ENCODE measurements at places on chromosomes 4 and X.

- DNase-seq: no peak
These were observed 14.3 kb downstream of the LRPAP1 start for GRCh38 chr4:3517731-3518510.

DNA sequence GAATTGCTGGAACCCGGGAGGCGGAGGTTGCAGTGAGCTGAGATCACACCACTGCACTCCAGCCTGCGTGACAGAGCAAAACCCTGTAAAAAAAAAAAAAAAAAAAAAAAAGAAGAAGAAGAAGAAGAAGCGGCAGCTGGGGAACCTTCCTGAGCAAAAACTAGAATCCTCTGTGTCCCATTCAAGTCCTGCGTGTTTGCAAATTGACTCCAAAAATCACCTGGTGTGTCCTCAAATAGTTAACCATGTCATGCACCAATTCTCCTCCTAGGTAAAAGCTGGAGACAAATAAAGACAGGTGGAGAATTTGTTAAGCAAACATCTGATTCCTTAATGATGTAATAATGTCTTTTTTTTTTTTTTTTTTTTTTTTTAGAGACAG, 31.9 kb upstream of the ASMTL start:
- DNase-seq: no peak

GRCh38 chrX:55867181-55867651, 149.7 kb downstream of the RRAGB start:
- DNase-seq: no peak

DNA sequence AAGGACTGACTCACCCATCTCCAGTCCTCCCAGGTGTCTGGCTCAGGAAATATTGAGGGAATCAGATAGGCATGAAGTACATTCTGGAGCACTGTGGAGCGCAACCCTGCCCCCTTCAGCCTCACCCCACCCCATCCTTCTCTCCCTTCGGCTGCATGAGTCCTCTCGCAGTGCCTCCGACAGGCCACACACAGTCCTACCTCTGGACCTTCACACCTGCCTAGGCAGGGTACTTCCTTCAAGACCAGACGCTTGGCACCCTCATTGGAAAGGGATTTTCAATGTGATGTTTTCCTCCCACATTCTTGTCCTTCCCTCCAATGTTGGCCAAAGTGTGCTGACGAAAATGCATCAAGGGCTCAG, 26.8 kb upstream of the PPP2R2C start:
- no peak for DNase-seq

GRCh38 chrX:105211066-105211575, 9.4 kb downstream of the TEX13A start:
- DNase-seq: no peak

- DNase-seq: no peak
These were observed 1.4 kb downstream of the AR start for GRCh38 chrX:67545036-67545821.

GRCh38 chr4:13647031-13647430, 19.5 kb upstream of the BOD1L1 start:
- no peak for DNase-seq

DNA sequence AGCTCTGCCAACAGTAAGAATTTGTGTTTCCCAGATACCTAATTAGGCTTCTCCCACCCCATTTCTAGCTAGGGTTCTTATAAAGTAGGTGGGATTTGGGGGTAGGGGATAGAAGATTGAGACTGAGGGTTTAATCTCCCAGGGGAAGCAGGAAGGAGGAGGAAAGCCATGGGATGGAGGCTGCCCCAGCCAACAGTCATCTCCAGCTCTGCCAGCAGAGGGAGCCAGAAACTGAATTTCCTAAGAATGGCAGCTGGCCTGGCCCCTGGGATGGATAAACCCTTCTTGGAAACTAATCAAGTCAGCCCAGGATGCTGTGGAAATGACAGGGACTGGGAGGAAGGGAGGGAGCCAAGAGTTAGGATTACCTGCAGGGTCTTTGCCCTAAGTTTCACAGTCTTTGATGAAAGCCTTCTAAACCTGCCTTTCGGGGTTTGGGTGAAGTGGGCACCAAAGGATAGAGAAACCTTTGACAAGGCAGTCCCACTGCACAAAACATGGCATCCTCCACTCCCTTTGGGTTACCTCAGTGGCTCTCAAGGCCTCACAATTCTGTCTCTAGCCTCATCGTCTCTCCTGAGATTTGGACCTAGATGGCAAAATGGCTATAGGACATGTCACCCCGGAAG, 6.7 kb upstream of the ERCC6L start:
- peak; percentile 35 for DNase-seq

DNA sequence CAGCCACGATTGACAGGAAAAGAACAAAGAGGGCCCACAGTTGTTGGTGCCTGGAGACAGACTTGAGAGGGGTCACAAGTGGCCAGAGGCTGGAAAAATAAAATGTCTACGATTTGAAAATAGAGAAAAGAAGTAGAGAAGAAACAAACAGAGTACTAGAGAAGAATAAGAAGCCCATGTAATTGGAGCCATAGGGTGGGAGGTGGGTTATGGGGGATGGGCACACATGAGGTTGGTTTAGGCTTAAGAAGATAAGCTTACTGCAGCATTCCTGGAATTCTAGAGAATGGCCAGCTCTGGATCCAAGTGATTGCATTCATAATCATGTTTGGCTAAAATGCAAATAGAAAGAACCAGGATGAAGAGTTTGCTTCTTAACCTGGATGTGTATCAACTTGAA, 210.7 kb downstream of the MAML3 start:
- DNase-seq: no peak

GRCh38 chr4:160877087-160877790, 1286.6 kb downstream of the FSTL5 start:
- DNase-seq: no peak

GRCh38 chr4:41590591-41590990, 52.6 kb downstream of the LIMCH1 start:
- DNase-seq: no peak

GRCh38 chr4:22348410-22348809, 167.5 kb downstream of the ADGRA3 start:
- no peak for DNase-seq

GRCh38 chrX:20063716-20064351, 52.9 kb downstream of the MAP7D2 start:
- DNase-seq: no peak

GRCh38 chr4:165428957-165429356, 50.1 kb downstream of the CPE start:
- no peak for DNase-seq

DNA sequence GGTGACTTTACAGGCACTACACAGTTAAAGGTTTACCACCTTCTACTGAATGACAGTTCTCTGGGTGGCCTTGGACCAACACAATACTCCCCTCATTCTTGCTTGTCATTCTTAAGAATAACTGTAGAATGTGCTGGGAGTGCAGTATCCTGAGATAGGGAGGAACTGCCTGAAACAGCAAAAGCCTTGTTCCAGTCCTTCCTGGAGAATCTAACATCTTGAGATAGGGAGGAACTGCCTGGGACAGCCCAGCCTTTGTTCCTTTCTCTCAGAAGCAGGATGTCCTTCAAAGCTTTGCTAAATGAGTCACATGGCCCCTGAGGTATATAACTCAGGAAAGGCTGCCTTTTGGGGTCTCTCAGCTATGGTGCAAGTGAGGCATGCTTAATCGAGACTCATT, 145.7 kb upstream of the MBNL3 start:
- DNase-seq: no peak

DNA sequence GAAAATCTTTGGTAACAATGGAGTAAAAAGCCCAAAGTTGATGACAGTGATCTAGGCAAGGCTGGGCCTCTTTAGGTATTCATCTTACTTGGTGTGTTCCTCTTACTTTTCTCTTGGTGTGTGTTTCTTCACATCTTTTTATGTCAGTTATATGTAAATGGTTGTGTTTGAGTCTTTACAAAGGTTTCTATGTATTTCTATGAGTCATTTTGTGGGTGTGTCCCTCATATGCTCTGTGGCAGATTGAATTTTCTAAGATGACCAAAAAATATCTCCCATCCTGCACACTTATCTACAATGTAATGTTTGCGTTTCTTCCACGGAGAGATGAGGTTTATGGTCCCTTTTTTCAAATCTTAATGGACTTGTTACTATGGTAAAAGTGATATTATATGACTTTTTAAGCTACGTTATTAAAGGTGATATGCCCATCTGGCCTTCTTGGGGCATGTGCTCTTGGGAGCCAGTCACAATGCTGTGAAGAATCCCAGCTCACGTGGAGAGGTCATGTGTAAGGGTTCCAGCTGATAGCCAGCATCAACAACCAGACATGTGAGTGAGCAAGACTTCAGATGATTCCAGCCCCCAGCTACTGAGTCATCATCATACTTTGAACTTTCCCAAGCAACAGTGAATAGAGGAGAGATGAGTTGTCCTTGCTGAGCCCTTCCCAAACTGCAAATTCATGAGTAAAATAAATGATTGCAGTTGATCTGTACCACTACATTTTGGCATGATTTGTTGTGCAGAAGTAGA, 126.9 kb downstream of the CBLL2 start:
- DNase-seq: no peak

GRCh38 chr4:153137159-153137558, 67.1 kb upstream of the TRIM2 start:
- no peak for DNase-seq

- no peak for DNase-seq
These were observed 3.7 kb upstream of the OSTC start for GRCh38 chr4:108646706-108647105.

DNA sequence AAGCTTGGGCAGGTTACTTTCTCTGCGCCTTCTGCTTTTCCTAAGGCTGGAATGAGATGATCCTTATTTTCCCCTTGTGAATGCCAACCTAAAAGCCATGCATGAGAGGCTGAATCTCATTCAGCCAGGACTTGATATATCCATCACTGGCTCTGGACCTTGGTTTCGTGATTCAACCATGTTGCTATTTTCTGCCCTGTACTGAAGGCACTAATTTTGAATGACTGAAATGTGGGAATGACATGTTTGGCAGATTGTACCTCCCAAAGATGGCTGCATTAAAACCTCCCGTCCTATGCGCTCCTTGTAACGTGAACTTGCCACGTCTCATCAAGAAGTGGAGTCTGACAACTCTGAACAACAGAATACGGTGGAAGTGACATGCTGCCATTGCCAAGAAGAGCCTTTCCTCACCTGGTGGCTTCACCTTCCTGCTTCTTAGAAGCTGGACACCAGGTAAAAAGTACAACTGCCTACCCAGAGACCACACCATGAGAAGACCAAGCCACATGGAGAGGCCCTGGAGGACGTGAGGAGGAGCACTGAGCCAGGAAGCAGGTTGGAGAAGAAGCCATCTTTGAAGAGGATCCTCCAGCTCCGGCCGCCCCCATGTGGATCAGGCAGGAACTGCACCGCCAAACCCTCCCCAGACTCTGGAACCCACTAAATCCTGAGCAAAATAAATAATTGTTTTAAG, 174.5 kb downstream of the NSUN7 start:
- DNase-seq: peak; percentile 57

GRCh38 chrX:39560271-39560670, 537.5 kb downstream of the BCOR start:
- DNase-seq: no peak

- DNase-seq: no peak
These were observed 1.0 kb downstream of the SCD5 start for GRCh38 chr4:82797405-82798111.

- no peak for DNase-seq
These were observed 57.0 kb downstream of the LEF1 start for GRCh38 chr4:108111781-108112180.

Measured in D721Med (cell line).